Stimulated activated CD8-positive, alpha-beta memory T cell treated with anti-CD3 and anti-CD28 coated beads, Interleukin-7, amount 100 ng/mL, for 1 hour (primary cell): ENCODE measurements at places on chromosomes 4 and X.

GRCh38 chrX:13013363-13014110 lies 30.9 kb downstream of the FAM9C start:
- DNase-seq, result no peak

DNA sequence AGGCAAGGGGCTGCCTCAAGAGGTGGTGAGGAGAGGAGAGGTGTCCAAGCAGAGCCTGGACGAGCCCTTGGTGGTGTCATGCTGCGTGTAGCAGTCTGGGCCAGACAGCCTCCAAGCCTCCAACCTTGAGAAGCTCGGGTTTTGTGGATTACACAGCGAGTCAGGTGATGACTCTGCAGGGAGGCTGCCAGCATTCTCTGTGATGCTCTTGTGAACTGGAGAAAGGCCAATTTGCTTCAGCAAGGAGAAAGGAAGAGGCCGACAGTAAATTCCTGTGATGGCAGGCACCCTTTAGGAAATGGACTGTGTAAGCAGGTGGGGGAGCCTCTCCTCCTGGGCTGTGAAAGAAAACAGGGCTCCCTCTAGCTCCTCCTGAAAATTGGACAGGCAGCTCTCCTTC lies 36.0 kb upstream of the CD99L2 start:
- no peak for DNase-seq

- no peak for DNase-seq
Observed at GRCh38 chrX:24364851-24365538, 4.6 kb downstream of the SUPT20HL1 start.

DNA sequence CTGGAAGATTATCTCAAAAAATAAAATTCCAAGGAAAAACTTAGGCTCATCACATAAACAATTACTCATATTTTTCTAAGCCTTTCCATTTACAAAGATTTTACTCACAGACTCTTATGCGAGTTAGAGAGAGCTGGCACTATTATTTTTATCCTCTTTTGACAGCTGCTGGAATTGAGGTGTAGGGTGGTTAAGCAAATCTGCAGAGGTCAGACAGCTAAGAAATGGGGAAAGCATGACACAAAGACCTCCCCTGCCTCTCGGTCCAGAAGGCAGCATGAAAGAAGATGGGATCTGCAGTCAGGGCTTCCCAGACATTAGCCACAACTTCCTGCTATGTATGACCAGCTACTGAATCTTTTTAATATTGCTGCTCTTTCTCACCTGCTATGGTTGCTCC lies 89.9 kb upstream of the CPEB2 start:
- no peak for DNase-seq

GRCh38 chr4:52957835-52958631 lies 95.9 kb downstream of the RASL11B start:
- no peak for DNase-seq

DNA sequence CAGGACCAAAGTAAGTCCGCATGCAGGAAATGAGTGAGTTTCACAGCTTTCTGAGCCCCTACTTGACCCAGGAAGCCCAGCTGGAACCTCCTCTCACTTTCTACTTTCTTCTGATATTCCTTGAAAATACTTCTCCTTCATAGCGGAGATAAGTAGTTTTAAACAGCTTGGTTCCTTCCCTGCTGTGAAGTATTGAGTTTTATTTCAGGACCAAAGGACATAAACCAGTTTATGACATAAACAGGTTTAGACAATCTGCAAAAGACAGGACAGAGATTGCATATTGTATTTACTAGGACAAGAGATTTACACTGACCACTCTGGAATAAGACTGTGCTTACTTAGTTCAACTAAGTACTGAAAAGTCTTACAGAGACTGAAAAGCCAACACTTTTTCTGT lies 54.8 kb downstream of the PAGE2 start:
- DNase-seq, result no peak

- DNase-seq, result no peak
Observed at GRCh38 chr4:137661693-137662092, 129.4 kb upstream of the PCDH18 start.

GRCh38 chr4:95949136-95949765 lies 109.4 kb downstream of the PDHA2 start:
- DNase-seq, result no peak

- no peak for DNase-seq
Observed at GRCh38 chrX:4844376-4844775, 1130.9 kb upstream of the PRKX start.

GRCh38 chr4:144711700-144712456 lies 65.9 kb downstream of the HHIP start:
- DNase-seq, result no peak

DNA sequence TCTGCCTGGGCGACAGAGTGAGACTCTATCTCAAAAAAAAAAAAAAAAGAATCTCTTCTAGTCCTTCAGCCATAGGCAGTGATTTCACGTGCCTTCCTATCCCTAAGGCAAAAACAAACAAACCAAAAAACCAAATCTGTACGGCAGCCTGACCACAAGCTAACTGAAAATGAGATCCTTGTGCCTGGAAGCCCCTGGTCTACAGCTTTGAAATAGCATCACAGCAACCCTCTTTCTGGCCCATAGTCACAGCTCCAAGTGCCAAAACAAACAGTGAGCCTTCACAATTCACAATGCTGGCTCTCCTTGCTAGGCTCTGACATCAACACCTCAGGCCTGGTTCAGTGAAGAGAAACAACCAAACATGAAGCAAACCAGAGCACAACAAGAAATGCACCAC lies 46.1 kb downstream of the TMEM150C start:
- DNase-seq, result no peak

- no peak for DNase-seq
Observed at GRCh38 chrX:110145311-110145710, 142.4 kb downstream of the TMEM164 start.

DNA sequence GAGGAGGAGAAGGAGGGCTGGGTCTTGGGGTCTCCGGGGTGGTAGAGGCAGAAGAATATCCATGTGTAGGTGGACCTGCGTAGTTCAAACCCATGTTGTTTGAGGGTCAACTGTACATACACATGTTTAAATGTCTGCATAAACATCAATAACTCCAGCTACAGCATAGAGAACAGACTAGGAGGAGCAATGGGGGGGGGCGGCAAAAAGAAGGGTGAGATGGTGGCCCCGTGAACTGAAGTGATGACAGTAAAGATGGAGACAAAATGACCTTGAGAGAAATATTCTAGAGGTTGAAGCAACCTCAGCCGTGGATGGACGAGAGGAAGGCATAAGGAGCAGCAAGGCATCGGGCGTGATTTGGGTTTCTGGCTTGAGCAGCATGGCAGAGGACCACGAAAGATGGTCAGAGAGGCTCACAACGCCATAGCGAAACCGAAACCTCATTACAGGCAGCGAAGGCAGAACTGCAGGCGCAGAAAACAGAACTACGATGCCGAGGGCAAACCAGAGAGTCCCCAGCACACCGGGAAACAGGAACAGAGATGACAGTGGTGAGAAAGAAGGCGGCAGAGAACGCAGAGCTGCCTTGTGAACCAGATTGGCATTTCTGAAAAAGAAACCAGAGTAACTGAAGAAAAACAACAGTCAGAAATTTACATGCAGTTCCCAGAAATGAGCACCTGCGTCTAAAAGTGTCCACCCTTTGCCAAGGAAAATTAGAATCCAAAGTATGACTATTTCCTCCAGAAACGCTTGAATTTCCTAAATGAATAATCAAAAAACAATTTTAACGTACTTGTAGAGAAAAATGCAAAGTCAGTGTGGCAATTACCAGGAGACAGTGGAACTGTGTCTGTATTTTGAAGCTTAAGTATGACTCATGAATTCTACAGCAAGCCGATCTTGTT lies 50.3 kb upstream of the ENPP6 start:
- peak; percentile 22 for DNase-seq

DNA sequence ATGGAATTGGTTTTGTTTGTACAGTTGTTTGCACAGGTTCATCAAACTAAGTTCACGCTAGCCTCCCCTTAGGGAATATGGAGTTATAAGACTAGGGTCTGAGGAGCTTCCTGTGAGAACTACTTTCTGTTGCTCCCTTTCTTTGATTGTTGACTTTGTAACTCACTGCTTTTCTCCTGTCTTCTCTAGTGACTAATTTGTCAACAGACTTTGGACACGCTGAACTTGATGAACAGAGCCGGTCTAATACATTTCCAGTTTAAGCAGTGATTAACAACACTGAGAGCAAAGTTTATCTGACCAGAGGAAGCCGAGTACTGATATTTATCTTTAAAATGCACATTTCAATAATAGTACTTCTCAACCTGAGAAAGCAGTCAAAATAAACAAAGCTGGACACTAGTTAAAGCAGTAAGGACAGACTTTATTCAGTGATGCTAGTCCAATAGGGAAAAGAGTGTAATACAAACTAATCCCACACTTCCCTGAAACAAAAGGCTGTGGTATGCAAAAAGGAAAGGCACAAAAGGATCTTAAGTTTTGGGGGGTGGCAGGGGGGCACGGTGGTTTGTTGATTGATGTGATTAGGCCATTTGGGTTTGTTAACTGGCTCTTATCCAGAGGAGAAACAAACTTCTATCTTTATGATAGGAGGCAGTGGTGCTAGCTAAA lies 2.7 kb upstream of the NUDT9 start:
- no peak for DNase-seq

DNA sequence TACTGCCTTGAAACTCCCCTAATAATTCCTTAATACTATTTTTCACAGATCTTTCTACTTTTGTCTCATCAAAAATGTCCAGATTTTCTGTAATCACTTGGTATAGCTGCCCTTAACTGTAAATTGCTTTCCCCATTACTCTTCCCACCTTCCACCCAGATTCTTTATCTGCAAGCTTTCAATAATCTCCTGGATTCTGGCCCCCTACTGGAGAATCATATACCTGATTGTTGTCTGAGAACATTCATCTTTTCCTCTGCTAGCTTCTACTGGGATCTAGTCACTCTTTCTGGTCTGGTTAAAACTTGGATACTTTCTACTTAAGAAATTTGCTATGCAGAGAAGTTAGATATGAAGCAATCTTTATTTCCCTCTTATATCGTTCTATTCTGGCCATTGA lies 552.6 kb downstream of the PCDH19 start:
- no peak for DNase-seq

DNA sequence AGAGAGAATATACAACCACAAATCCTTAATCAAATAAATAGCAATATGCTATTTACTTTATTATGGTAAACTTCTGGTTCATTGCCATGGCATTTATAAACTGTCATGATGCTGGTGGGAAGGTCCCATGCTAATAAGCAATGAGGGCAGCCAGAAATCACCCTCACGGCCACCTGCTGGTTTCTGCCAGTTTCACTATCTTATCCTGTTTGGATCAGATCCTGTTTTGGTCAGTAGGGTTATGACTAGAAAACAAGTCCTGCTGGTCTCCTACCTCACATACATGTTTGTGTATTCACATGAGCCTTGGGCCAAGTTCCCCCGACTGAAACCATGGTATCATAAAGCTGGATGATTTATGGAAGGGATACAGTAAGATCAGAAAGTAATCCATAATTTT lies 28.1 kb downstream of the XAGE5 start:
- DNase-seq, result no peak

GRCh38 chr4:5409972-5410618 lies 298.3 kb downstream of the EVC2 start:
- no peak for DNase-seq

DNA sequence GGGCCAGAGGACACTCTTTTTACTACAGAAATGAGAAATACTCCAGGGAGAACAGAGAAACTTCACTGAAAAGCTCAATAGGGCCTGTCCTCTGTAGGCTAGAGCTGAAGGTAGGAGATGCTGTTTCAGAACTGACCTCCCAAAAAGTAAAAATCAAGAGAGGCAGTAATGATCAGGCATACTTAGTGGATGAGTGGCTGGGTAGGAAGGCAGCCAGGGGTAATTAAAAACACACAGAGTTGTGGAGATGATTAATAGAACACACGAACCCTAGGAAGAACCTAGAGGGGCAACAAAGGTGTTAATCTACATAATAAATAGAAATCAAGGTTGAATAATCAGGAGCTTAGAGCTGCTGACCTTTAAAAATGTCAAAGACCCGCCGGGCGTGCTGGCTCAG lies 582.4 kb upstream of the ADGRL3 start:
- no peak for DNase-seq

DNA sequence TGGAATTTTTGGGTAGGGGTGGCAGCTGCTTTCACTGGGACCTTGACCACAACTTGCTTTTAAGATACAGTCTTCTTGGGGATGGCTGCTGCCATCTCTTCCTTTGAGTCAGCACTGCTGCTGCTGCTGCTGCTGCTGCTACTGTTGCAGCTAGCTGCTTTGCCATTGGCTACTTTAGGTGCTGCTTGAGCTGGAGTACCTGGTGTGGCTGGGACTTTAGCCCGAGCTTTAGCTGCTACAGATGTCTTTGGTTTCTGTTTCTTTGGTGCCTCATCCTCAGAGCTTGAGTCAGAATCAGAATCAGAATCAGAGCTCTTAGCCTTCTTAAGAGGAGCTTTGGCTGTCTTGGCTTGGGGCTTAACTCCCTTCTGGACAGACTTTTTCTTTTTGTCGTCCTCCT lies 52.2 kb downstream of the FAM9B start:
- no peak for DNase-seq

DNA sequence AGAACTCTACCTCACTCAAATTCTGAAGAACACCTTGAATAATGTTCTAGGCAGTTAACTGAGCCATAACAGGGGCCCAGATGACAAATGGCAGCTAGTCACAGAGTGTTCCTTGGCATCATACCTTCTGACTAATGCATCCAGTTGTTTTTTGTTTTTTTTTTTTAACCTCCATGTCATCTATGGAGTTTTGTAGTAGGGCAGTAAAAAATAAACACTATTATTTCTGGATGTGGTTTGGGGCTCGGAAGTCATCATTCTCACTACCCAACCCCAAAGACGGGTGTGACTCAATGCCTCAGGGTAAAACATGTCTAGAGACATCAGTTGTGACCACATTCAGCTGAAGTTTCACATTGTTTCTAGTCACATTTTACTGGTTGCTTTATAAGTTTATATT lies 31.2 kb upstream of the MCF2 start:
- no peak for DNase-seq

DNA sequence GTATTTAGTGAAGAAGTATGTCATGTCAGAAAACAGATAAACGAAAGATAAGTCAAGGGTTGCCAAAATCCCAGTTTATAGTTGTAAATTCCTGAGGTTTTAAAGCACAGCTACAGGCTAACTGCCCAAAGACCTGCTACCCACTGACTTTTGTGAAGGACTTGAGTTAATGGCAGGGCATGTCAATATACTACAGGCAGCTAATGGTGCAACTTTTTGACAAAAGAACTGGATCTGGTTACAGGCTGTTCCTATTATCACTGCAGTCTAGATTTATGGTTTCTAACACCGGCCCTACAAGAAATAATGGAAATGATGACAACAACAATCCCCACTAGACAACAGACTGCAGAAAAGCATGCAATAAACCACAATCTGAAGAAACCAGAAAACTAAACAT lies 6.4 kb downstream of the SCML2 start:
- DNase-seq, result no peak
